ENCODE measurements at places on chromosomes 4 and X.

- no peak for DNase-seq
These were observed 26.7 kb upstream of the CLDN34 start for GRCh38 chrX:9940421-9940820.

DNA sequence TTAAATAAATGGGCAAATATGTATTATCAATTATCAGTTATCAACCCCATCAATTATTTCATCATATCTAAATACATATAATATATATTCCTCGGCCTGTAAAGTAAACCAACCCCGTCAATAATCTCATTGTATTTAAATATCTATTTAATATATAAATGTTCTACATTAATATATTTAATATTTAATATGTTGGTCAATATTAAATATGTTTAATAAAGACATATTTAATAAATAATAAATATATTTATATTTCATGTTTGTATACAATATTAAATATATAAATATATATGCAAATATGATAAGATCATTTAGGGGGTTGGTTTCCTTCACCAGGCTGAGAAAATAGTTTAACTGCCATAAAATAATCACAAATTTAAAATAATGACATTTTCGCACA is 6.4 kb upstream of the TMEM144 start:
- no peak for DNase-seq

- no peak for DNase-seq
These were observed 295.2 kb upstream of the AGA start for GRCh38 chr4:177737387-177737940.

DNA sequence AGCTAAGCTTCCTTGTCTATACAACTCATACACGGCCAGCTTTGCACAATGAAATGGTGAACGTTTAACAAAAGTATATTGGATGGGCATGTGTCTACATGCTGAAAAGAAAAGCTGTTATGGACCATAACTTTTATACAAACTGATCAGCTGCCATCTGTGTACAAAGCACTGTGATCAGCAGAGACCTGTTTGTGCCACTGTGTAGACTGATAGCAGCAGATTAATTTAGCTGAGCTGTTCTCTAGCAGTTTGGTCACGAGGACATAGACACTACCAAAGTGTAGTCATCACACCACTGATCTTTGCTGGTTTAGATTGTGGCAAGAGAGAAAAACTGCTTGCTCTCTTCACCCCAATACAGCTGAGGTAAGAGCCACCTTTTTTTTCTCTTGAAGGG is 124.5 kb downstream of the RAPGEF2 start:
- DNase-seq: peak; percentile 3

Measured in NCI-H2171 treated with DMSO at 0.1 percent for 48 hours (cell line).